ENCODE measurements at places on chromosomes 12 and 14.
A peak's percentile ranks its signal among the peaks of the same experiment; 100 is the strongest.

DNA sequence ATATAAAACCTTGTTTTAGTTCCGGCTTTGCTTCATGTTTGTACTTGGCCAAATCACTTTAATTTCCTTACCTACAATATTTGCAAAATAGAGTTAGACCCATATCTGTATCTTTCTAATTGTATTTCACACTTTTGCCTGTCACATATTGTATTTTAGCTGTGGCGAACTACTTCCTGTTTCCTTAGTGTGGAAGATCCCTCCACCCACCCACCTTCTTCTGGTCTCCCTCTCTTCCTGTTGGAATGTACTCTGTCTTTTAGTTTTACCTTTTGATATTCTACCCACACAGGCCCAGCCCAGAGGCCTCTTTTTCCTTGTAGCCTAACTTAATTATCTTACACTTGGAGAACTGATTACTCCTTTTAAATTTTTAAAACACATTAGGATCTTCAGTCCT is 78.2 kb downstream of the SCN8A start:
- DNase-seq: no peak

- DNase-seq: no peak
These were observed 248.5 kb upstream of the FBXO33 start for GRCh38 chr14:39680777-39681176.

DNA sequence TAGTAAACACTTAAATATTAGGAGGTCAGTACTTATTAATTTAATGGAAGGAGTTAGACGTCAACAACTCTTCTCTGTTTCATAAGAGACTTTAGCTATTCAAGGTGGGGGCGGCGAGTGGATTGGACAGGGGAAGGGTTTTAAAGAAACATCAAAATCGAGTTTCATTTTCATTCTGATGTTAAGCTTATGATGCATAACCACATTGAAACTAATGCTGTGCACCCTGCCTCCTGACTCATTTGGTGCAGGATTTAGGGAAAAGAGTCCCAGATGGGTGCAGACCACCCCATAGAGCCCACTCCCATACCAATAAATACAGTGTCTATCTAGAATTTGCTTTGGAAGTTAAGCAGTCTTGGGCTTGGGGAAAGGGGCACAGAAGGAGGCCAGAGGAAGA is 7.4 kb downstream of the ZBTB39 start:
- no peak for DNase-seq

DNA sequence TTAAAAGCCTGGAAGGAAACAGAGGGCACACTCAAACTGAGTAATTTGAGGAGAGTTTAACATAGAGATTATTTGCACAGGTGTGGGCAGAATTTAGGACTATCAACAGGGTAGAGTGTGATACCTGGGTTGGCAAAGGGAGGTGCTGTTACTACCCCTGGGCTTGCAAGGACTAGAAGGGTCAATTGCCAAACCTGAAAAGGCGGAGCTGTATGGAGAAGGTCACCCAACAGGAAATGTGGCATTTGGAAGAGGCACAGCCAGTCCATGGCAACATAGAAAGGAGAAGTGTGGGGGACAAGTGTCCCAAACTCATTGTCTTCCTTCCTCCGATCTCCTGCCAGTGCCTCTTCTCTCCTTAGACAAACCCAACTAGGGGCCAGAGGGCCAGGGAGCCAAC is 21.6 kb upstream of the MED13L start:
- DNase-seq: no peak

DNA sequence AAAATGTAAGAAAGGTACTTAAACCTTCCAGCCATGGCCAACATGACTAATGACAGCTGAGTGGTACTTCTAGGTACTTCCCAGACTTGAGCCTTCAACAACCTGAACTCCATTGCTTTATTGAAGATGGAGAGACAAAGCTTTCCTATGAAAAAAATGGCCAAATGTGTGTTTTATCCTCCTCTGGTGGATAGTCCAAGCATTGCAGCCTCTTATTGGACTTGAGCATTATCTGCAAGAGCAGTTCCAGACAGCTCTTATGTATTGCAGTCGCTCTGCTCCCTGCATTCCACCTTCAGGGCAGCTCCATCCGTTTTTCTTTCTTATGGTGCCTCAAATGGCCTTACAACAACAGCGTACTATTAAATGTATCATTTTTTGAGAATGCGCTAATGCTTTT is 588.2 kb downstream of the NRXN3 start:
- peak; percentile 96 for DNase-seq

DNA sequence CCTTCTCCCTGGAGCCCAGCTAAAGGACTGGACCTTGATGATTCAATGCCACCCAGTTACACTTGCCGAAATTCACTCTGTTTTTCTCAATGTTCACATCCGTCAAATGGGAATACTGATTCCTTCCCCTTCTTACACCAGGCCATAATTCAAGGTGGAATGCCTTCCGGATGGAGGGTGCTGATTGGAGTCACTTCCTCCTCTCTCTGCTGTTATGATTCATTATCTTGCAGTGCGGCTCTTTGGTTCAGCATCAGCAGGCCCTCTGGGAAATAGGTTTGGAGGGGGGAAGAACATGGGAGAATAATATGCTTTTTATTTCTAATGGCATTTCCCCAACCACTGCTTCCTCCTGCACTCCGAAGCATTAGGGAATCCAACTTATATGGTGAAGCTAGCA is 390.6 kb upstream of the TBX3 start:
- DNase-seq: no peak

DNA sequence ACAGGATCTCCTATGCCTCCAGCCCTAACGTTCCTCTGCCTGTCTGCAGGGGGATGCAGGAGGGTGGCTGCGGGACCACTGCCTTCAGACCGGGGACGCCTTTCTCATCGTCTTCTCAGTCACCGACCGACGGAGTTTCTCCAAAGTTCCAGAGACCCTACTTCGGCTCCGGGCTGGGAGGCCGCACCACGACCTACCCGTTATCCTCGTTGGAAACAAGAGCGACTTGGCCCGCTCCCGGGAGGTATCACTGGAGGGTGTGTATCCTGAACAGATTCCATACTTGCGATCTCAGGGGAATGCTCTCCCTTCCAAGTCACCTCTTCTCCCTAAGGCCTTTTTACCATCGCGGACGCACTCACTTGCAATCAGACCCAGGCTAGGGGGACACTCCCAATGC is 3.0 kb downstream of the REM2 start:
- no peak for DNase-seq

- DNase-seq: no peak
These were observed 27.0 kb upstream of the FOXN3 start for GRCh38 chr14:89444044-89444443.

GRCh38 chr14:103310576-103311095 is 23.4 kb upstream of the EIF5 start:
- DNase-seq: no peak

GRCh38 chr14:75427482-75428229 is at the start of gene JDP2:
Gene JDP2, plus strand, starts transcription at chr14:75428022. Its CDS starts 9,899 bp downstream, at chr14:75437921.
- no peak for DNase-seq

- DNase-seq: no peak
These were observed 334.1 kb downstream of the ALG10 start for GRCh38 chr12:34356233-34356987.

DNA sequence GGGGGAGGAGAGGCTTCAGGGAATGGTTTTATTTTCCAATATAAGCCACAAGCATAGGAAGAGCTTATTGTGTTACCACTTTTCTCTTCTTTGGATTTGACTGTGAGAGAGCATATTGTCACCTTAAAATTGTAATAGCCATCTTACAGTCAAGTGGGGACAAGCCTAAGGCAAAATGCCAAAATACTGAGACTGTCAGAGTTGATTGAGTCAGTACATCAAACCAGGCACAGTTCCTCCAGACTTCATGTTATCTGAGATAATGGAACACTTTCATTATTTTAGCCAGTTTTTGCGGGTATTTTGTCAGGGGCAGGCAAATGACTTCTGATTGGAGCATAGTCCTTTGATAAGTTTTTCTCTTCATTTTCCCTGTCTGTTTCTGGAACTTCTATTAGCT is 19.5 kb upstream of the NUBPL start:
- no peak for DNase-seq

GRCh38 chr14:51960866-51961265 is 28.5 kb upstream of the RTRAF start:
- no peak for DNase-seq

GRCh38 chr14:105430042-105430441 is 10.4 kb downstream of the MTA1 start:
- no peak for DNase-seq

GRCh38 chr14:22112004-22112403 is 438.4 kb upstream of the OR4E1 start:
- DNase-seq: no peak

All from NCI-H187 treated with DMSO at 0.1 percent for 48 hours (cell line).